ENCODE measurements at places on chromosomes 1 and 21.

DNA sequence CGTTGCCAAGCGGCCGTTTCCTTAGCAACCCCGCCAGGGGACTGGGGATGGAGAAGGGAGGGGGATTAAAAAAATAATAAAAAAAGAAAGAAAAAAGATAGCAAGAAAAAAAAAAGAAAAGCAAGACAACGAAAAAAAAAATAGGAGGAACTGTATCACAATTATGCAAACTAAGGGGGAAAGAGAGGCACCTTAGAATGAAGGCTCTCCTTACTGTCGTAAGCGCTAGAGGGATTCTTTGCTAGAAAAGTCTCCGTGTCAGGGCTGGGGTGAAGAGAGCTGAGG lies 625 bp upstream of the NEGR1 start:
- no peak for DNase-seq

DNA sequence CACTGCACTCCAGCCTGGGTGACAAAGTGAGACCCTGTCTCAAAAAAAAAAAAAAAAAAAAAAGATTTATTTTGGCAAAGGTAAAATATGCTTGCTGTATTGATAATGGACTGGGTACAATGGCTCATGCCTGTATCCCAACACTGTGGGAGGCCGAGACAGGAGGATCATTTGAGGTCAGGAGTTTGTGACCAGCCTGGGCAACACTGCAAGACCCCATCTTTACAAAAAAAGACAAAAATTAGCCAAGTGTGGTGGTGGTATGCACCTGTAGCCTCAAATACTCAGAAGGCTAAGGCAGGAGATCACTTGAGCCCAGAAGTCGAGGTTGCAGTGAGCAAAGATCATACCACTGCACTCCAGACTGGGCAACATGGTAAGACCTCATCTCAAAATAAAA lies 6.3 kb downstream of the SF3A3 start:
- DNase-seq = no peak

DNA sequence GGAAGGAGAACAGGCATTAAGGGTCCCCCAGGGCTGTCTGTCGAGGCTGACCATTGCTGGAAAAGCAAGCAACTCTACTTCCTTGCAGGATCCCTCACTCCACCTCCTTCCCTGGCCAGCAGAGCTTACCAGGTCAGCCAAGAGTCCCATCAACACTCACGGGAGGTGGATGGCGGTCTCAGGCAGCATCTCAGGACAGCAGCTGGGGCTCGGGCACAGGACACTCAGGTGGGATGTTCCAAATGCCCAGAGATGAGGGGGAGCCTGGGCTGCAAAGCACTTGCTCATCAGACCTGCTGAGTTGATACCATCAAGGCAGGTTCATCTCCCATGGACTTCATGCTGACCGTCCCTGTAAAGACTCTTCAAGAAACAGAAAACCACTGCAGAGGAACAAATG lies 559.8 kb downstream of the NPHP4 start:
- no peak for DNase-seq

- DNase-seq = no peak
These were observed 11.0 kb upstream of the LMNA start for GRCh38 chr1:156103521-156103947.

- no peak for DNase-seq
These were observed 122.2 kb upstream of the HOOK1 start for GRCh38 chr1:59692591-59692990.

DNA sequence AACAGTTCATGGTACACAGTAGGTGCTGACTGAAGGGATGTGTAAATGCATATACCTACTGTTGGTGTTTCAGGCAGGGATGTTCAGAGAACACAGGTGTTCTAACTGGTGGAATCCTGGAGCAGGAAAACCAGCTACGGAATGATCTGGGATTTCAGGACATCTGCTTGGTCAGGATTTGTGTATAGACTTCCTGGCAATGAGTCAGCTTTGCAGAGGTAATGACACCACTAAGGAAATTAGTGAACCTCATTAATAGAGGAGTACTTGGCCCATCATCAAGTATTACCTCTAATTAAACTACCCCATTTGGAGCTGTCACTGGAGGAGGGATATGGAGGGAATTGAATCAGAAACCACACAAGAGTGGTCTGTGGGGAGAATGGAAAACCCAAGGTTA lies 7.3 kb downstream of the MRPL37 start:
- no peak for DNase-seq

GRCh38 chr1:163178628-163179027 lies 24.1 kb downstream of the RGS5 start:
- no peak for DNase-seq

DNA sequence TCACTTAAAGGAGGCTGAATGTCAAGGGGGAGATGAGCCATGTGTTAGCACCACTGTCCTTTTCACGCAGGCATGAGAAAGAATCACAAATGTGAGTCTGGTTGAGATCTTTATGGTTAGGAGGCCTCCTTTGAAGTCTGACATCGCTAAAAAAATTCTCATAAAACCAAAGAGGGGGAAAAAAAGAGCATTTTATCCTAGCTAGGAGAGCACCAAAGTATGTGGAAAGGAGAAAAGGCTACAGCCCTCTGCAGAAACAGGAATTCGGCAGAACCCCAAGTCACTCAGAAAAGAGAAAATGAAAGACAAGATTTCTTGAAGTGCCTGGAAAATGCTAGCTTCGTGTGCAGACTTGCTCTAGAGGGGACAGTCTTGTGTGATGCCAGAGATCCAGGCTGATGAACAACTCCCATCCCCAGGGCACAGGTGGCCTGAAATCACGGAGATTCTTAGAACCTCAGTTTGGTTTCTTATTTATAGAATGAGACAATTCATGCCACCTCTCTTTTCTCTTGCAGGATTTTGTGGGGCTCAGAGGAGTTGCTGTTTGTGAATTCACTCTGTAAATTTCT lies 61.5 kb downstream of the RUNX1 start:
- DNase-seq = no peak

DNA sequence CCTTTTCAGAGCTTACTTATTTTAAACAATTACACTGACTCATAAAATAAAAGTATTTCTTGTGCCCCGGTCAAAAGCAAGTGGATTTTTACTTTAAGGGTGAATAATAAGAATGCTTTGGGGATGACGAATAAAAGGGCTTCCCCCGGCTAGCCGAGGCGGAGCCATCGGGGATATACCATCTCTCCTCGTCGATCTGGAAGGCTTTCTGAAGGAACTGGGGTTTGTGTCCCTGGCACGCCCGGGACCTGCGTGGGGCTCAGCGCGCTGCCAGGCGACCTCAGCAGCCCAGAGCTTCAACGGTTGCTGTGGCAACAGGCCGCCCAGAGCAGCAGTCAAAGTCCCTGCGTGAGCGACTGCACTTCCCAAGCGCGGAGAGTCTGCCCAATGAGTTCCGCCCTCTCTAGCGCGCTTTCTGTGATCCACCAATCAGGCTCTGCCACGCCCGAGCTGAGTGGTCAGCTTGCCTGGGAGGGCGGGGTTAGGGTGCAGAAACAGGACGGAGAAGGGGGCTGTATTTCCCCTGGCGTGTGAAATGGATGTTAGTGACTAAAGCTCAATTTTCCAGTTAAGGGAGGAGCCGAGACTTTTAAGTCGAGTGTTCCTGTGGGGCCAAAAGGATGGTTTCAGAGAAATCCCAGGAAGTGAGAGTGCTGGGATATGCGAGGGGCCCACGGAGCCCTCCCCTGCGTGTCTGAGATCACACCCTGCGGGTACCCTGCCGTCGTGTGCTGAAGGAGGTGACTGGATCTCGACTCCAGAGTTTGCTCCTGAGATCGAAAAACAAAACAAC lies 33.0 kb upstream of the MGST3 start:
- DNase-seq = peak; percentile 93

DNA sequence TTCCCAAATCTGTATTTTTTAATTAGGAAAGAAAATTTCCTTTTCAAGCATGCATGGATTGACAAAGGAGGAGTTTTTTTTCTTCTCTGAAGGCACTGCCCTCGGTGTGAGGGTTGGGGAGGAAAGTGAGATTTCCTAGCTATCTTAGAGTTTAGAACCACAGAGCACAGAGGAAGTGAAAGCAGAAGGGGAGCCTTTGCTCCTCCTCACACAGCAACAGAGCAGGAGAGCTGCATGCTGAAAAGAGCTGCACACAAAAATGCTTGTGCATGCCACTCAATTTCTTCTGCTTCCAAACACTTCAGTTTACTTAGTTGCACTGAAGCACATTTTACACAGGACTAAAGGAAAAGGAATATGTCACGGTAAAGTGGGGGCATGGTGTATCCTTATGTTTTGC lies 308.1 kb downstream of the GPATCH2 start:
- no peak for DNase-seq

- DNase-seq = no peak
These were observed 19.6 kb upstream of the C1orf159 start for GRCh38 chr1:1135339-1136136.

DNA sequence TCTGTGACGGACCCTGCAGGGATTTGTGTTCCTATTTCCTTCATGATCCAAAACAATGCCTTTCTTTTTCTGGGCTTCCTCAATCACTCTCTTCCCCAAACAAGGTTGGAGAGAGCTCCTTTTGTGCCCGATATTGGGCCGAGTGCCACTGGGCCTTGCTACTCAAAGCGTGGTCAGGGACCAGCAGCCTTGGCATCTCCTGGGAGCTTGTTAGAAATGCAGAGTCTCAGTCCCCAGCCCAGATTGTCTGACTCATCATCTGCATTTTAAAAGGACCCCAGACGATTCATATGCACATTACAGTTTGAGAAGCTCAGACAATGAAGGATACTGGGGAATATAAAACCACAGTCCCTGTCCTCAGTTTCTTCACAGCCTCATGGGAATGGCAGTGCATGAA lies 19.9 kb downstream of the ADORA1 start:
- no peak for DNase-seq

- no peak for DNase-seq
These were observed 234.6 kb downstream of the USP25 start for GRCh38 chr21:15964236-15964855.

DNA sequence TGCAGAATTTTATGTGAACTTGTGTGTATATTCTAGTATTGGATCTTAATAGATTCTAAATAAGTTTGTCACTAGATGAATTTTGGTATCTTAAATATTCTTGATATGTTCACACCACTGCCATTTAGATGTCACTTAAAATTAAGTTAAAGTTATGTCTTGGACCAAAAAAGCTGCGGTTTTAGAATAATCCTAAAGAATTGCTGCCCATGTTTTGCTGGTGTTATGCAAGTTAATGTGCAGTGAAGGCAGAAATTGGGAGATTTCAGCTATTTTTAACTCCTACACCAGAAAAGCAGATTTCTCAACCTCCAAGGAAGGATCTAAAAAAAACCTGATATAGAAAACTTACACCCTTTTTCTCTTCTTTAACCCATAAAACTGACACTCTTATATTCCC lies 757 bp downstream of the ACADM start:
- no peak for DNase-seq

DNA sequence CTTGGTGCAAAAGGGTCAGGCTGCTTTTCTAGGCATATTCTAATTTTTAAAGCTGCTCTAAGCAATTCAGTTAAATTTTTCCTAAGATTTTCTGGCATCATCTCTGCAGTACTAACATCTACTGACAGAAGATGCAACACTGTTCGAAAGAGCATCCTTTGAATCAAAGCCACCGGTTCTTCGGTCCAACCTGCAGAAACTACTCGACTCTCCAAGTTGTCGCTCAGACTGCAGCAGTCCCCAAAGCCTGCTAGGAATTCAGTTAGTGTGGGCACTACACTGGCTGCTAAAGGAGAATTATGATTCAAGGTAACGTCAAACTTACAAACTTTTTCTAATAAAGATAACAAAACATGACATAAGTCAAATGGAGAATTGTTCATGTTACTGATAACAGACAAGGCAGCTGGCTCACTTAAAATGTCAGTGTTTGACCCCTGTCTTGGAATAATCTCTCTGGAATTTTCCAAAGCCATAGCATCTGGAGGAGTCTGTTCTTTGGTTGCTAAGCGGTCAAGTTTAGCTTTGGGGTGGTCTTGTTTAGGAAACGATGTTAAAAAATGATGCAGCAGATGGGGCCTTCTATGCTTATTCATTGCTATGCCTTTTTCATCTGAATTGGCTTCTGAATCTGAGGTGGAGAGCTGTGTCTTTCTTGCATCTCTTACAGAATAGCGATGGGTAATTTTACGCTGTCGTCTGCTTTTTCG lies 56.9 kb downstream of the LYST start:
- no peak for DNase-seq

GRCh38 chr1:209746451-209747165 lies 9.2 kb upstream of the TRAF3IP3 start:
- no peak for DNase-seq

GRCh38 chr1:39816415-39817090 lies 27.9 kb upstream of the BMP8B start:
- DNase-seq = peak; percentile 83

DNA sequence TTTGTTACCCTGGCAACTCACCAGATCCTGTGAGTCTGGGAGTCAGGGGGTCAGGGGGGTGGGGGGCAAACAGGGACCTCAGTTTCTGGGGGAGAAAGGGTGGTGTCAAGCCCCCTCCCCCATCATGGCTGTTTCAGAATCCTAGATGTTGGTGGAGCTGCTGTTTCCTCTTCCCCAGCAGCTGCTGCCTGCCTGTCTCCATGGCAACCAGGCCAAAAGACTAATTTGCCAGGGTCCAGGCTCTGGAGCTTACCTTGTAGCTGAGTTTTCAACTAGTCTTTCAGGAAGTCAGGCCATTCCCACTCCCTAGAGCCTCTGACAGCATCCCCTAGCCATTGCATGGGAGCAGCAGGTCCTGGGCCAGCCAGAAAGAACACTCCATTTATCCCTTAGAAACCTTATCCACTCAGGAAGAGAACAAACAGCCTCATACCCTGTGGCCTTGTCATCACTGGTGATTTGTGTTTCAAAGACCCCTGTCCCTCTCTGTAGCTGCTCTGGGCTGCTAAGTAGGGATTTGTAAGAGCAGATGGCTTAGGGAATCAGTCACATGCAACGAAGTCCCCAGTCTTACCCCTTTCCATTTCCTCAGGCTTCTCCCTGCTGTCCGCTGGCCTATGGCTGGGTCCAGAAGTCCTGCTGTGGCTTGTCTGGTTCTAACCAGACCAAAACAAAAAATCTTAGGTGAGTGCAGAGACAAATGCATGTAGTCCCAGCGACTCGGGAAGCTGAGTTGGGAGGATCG lies 21.5 kb upstream of the STMN1 start:
- DNase-seq = no peak

- DNase-seq = no peak
These were observed 1.2 kb downstream of the TRABD2B start for GRCh38 chr1:47996060-47996405.

GRCh38 chr1:228149406-228150119 lies at the start of gene GJC2:
Gene GJC2 (plus strand): TSS chr1:228149930. CDS start chr1:228157759, 7,829 bp downstream.
- no peak for DNase-seq

DNA sequence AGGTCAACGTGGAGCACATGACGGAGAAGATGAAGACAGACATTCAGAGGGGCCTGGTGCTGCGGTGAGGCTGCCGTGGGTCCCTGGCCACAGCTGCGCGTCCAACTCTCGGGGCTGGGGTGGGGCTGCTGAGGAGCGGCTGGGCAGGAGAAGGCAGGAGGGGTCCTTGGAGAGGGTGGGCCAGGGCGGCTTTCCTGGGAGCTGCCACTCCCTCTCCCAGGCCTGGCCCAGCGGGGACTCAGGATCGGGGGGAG lies 14.4 kb downstream of the CFAP410 start:
- no peak for DNase-seq

- DNase-seq = no peak
These were observed 60.8 kb upstream of the KRTAP11-1 start for GRCh38 chr21:30942192-30942591.
